HEK293T (cell line): ENCODE measurements at places on chromosomes 13 and 19.

DNA sequence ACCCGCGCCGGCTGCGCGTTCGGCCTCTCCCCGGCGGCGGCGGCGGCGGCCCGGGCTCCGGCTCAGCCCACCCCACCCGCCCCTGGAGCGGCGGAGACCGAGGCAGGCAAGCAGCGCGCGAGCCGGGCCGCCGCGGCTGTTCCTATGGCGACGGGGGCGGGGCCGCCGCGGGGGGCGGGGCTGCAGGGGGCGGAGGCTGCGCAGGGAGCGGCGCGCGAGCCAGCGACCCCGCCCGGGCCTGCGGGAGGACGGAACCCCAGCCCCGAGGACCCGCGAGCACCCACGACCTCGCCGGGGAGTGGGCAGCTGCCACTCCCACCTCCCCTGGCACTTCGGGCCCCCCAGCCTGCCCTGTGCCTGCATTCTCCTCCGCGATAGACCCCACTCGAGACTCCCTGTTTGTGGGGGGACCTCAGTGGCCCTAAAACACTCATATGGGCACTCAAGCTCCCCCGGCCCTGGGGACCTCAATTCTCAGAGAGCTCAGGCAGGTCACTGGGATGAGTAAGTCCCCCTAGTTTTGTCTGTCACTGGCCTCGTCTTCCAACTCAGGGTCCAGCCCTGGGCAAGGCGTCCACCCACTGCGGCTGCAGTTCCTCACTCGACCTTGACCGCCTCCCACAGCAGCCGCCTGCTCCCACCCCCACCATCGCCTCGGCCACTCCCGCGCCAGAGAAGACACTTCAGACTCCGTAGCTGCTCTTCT lies at the start of gene CTXN1:
Gene CTXN1 (minus strand): TSS at position 115 of the 706 bp plus-strand sequence. CDS start 597 bp downstream, outside the sequence.
- DNase-seq = peak; percentile 89

DNA sequence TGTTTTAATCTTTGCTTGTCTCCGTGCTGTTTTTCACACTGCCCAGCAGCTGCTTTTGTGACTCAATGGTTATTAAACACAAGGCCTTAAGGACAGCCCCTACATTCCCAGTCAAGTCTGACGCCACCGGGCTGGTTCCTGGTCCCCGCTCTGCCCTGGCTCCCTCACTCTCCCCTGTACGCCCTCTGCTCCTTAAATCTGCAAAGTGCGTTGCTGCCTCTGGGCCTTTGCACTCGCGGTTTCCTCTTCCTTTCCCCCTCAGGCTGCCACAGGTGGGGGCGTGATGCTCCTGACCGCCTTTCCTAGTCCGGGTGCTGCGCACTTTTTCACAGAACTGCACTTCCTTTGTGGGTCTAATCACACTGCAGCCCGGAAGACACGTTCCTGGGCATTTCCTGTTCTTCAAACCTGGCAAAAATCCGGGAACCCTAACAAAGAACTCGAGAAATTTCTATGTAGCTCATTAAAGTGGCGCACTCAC lies 25.6 kb downstream of the NOSIP start:
- DNase-seq = no peak

GRCh38 chr19:33734913-33735312 lies 61.8 kb upstream of the KCTD15 start:
- no peak for DNase-seq

DNA sequence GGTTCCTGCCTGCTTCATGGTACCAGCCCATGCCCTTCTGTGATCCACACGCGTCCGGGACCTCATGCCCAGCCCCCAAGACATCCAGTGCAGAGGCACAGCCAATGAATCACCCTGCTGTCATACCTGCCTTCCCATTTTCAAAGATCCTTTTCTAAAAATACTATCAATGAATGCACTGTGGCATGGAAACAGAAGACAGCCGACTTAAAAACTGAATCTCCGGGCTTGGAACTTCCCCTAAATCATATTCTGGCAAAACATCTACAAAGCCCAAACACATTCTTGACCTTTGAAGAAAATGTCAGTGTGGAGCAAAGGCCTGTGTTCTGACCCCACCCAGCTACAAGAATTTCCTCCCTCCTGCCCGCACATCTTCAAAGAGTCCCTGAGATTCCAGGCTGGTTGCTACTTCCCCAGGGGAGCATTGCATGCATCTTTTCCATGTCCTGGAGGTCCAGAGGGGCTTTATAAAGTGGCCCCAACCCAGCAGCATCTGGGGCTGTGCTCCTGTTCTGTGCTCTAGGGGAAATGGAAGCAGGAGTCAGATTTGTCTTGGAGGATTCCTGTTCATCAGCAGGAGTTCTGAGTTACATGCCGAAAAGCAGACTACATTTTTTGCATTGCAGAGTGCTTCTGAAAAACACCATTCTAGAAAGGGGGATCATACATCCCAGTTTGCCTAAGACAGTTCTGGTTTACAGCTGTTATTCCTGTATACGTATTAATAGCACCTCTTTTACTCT lies 135.2 kb downstream of the USP12 start:
- DNase-seq = no peak

DNA sequence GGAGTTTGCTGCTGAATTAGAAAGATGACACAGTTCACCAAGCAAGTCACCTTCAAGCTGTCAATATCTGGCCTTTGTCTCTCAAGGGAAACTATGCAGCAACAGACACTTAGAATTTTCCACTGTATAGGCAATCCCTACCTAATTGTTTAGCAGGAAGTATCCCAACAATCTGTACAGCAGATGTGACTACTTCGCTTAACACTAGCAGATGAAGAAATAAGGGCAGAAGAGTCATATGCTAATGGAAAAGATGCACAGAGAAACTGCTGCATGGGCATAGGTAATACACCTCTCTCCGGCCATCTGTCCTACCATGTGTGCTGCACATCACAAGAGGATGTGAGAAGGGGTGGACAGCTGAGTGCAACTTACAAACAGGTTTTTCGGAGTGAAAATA lies 851.2 kb downstream of the PCDH9 start:
- DNase-seq = no peak

DNA sequence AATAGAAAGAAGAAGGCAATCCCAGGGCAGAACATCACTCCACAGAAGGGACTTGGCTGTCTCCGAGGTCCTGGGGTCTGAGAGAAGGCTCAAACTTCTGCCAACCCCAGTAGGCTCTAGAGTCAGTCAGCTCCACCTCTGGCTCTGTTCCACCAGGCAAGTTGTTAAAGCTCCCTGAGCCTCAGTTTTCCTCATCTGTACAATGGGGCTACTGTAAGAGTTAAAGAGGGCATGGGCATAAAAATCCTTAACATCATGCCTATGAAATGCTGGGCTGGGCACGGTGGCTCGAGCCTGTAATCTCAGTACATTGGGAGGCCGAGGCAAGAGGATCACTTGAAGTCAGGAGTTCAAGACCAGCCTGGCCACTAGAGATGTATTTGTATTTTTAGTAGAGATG lies 5.1 kb downstream of the UNC13A start:
- no peak for DNase-seq
